ENCODE measurements at places on chromosomes 2 and 18. TPM values are rescaled to one million over a fixed set of nuclear protein-coding genes. Genes with fewer than 3 reads are reported as not detected.

Gene ERFE
- not detected for total RNA-seq

Gene DSC2
- total RNA-seq, result not detected

Gene ST6GAL2
- total RNA-seq, result not detected

Gene COL6A3
- 1.4 TPM for total RNA-seq

Gene NOP58
- total RNA-seq, result 119 TPM

Gene FBXO15
- 0.46 TPM for total RNA-seq

Gene FZD7
- 0.83 TPM for total RNA-seq

Gene FARP2
- total RNA-seq, result 21.5 TPM

Gene CBLN2
- not detected for total RNA-seq

Gene ACADL
- total RNA-seq, result not detected

Gene CFC1
- not detected for total RNA-seq

Gene SCG2
- not detected for total RNA-seq

Gene ASXL3
- not detected for total RNA-seq

Data from T-helper 1 cell treated with Interleukin-12 subunit alpha and Interleukin-12 subunit beta and Interleukin-4 antibody, amounts not matched to agents 30 ng/mL and 1 ng/mL, for 36 hours (primary cell).